ENCODE measurements at places on chromosomes 6 and 20.

- no peak for DNase-seq
Observed at GRCh38 chr6:140736231-140736630, 1361.8 kb upstream of the CITED2 start.

GRCh38 chr6:132960720-132961119, 146.4 kb downstream of the RPS12 start:
- no peak for DNase-seq

- no peak for DNase-seq
Observed at GRCh38 chr6:24859608-24860200, 61.0 kb upstream of the ARMH2 start.

- DNase-seq = no peak
Observed at GRCh38 chr6:109332748-109333147, 49.5 kb downstream of the CD164 start.

DNA sequence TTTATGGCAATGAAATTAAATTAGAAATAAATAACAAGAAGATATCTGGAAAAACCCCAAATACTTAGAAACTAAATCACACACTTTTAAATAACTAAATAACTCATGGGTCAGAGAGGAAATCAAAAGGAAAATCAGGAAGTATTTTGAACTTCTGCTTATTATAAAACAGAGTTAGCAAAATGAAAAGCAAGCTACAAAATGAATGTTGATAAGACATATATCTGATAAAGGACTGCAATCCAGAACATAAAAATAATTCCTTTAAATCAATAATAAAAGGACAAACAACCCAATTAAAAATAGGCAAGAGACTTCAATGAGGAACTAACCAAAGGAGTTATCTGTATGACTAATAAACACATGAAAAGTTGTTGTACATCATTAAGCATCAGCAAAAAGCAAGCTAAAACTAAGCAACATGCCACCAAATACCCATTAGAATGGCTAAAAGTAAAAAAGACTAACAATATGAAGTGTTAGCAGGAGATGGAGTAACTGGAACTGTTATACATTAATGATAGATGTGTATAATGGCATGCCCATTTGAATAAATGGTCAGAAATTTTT, 38.9 kb upstream of the STMND1 start:
- DNase-seq = no peak

GRCh38 chr6:41347378-41348050, 12.1 kb downstream of the NCR2 start:
- DNase-seq = no peak

DNA sequence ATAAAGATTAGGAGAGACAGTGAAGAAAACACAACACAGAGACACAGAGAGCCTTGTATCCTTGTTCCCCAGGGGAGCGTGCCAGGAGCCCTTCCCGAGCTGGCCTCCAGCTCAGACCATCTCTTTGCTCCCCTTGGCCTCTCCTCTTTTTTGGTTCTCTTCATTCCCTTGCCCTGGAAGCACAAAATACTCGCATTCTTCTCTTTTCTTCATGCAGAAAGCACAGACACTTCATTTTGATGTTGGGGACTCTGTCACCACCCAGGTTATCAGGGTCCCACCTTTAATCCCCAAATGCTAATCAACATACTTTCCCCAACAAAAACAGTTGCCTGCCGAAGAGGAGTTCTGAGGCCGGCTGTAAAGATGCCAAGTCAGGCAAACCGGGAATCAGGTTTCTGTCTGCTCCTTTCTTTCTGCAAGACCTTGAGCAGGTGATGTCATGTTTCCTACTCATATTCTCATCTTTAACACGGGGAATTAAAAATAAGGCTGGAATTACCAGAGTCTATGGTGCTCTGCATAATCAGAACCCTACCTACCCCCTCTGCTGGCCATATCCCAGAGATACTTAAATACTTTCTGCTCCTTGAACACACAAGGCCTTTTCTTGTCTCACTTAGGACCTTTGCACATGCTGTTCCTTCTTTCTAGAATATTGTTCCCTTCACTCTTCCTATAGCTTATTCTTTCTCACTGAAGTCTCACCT, 21.7 kb downstream of the TGM6 start:
- no peak for DNase-seq

DNA sequence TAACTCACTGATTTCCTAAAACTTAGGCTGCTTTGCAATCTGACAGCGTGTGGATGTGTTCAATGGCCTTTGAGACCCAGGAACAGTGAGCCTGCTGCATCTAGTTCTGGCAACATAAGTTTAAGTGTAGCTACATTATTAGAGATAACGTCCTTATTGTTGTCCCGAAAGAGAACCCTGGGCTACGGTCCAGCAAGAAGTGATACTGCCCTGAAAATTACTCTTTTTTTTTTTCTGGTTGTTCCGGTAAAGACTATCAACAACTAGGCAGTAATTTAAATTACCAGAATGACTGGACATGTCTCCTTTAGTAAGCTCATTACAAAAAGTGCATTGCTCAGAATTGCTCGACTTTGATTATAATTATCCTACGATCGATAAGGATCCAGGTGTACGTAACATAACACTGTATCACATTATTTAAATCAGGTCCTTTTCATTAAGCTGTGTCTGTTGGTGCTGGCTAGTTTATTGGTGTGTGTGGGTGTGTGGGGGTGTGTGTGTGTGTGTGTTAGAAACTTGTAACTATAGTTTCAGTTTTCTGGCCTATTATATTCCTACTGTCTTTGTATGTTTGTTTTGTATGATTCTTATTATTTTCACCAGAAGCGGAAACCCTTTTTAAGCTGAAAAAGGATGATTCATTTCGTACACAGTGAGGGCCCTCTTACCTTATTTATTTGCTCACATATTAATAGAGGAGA, 3.0 kb downstream of the TSHZ2 start:
- DNase-seq = peak; percentile 30
